Chondrocyte (in vitro differentiated cells): ENCODE measurements at places on chromosomes 1 and 21. TPM values are rescaled to one million over a fixed set of nuclear protein-coding genes. Genes with fewer than 3 reads are reported as not detected.

OR6K3 gene
- not detected in 3 replicates for total RNA-seq

CRYAA gene
- total RNA-seq = not detected in 3 replicates

- no peak for DNase-seq
Measured at GRCh38 chr1:39973503-39974135, 18.7 kb downstream of the MFSD2A start.

GRCh38 chr1:31791131-31791858, 24.5 kb downstream of the SPOCD1 start:
- peak; percentile 41 for DNase-seq

DNA sequence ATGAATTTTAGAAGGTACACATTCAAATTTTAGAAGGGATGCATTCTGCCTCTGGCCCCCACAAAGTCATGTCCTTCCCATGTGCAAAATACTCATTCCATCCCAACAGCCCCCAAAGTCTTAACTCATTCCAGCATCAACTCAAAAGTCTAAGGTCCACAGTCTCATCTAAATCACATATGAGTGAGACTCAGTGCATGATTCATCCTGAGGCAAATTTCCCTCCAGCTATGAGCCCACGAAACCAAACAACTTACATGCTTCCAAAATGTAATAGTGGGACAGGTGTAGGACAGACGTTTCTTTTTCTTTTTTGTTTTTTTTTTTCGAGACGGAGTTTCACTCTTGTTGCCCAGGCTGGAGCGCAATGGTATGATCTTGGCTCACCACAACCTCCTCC, 12.5 kb upstream of the WNT2B start:
- DNase-seq = no peak

- no peak for DNase-seq
Measured at GRCh38 chr1:160797861-160798273, 1.9 kb downstream of the LY9 start.

DNA sequence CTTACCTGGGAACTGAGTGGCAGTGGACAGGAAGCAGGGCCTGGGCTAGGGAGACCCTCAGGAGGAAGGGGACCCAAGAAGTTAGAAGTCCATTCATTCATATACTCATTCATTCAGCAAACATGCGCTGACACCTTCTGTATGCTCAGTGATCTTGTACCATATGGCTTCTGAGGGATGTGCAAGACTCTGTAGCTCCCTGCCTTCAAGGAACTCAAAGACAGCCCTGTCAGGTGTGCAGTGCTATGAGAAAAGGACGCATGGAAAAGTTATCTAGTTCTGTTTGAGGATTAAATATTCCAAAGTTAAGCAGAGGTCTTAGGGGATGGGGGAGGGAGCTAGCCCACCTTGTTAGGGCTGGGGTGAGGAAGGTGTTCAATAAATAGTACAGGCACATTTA, 12.5 kb downstream of the DMAP1 start:
- no peak for DNase-seq

GRCh38 chr1:16054598-16055540, 11.3 kb downstream of the CLCNKB start:
- DNase-seq = no peak

DNA sequence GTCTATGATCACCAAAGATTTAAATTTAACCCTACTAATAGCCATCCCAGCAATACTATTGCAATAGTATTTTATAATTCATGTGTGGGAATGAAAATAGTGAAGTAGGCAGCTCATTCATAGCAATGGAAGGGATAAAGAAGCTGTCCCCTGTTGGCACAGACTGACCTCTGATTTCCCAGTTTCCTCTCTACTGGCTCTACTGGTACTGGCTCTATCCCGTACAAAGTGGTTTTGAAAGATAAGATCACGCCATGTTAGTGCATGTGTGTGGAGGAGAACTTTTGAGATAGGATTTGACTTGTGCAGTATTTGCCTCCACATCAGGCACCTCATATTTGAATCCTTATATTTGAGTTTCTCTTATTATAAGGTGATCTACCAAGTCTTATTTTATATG, 227.3 kb upstream of the ADGRL2 start:
- DNase-seq = no peak
